ENCODE measurements at places on chromosomes 6 and 20.

DNA sequence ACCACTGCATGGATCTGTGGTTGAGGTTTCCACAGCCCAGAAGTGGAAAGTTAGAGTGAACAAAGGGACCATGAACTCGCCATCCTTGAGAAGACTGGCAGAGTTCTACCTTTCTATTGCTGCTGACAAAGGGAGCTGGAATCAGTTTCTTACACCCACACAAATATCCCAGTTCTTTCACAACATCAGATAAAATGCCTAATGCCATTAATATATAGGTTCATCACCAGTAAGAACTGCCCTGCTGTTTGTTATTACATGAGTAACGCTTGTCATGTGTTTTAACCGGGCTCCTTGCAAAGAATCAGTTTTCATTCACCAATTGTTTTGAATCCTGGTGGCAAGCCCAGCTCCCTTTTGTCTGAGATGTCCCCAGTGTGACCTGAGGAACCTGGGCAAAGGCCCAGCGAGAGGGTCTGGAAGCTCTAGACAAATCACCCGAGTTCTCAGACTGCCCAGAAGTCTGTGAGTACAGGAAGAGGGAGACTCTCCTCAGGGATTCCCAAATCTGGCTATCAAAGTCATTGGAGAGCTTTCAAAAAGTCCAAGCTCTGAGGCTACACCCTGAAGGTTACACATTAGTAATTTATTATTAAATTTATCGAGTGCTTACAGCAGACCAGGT, 7.5 kb upstream of the CD164 start:
- DNase-seq: no peak

DNA sequence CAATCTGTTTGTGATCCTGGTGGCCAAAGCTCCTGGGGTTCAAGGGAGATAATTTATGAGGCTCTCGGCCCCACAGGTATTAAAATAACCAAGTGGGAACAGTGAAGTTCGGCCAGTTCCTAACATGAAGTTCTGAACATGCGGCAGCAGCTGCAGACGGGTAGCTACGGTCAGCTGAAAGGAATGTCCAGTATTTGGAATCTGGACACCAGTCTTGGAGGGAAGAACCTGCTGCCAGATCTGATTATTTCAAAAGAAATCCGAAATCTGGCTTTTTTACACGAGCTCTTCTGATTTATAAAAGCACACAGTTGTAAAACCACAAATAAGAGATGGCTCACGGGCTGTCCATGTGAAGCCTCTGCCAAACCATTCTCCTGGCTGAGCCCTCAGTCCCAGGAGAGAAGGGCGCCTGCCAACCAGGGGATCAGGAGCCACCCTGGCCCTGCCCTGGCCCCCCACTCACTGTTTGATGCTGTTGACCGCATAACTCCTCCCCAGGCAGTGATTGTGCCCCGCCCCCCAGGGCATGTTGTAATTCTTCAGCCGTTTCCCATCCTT, 28.2 kb upstream of the KCNB1 start:
- no peak for DNase-seq

DNA sequence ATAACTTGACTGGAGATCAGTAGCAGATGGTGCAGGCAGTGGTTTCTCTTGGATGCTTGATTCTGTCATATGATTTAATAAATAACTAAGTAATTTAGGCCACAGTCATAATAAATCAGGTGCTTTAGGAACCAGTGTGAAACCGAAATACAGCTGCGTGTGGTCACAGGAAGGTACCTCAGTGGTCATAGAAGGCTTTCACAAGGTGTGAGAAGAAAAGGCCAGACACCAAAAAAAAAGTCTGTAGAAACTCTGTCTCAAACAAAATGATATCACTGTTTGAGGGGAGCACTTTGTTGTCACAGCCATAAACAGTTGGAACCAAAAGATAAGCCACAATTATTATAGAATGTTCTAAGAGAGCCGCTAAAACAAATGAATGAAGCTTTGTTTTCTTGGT, 56.5 kb downstream of the ARMC2 start:
- no peak for DNase-seq

GRCh38 chr6:34493344-34493743, 27.5 kb downstream of the PACSIN1 start:
- no peak for DNase-seq

- DNase-seq: no peak
Observed at GRCh38 chr6:105993341-105994117, 92.6 kb upstream of the PRDM1 start.

DNA sequence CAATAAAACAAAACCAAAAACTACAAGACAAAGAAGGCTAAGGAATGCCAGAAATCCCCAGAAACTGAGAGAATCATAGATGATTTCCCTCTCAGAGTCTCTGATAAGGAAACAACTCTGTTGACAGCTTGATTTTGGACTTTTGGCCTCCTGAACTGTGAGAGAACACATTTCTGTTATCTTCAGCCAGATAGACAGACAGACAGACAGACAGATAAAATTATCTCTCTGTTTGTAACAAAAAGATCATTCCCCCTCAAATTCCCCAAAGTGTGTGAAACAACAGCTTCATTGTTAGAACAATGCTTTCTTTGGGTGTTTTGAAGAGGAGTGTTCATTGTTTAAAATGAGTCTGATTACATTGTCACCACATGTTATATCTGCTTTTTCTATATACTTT, 148.2 kb downstream of the BCKDHB start:
- DNase-seq: no peak

DNA sequence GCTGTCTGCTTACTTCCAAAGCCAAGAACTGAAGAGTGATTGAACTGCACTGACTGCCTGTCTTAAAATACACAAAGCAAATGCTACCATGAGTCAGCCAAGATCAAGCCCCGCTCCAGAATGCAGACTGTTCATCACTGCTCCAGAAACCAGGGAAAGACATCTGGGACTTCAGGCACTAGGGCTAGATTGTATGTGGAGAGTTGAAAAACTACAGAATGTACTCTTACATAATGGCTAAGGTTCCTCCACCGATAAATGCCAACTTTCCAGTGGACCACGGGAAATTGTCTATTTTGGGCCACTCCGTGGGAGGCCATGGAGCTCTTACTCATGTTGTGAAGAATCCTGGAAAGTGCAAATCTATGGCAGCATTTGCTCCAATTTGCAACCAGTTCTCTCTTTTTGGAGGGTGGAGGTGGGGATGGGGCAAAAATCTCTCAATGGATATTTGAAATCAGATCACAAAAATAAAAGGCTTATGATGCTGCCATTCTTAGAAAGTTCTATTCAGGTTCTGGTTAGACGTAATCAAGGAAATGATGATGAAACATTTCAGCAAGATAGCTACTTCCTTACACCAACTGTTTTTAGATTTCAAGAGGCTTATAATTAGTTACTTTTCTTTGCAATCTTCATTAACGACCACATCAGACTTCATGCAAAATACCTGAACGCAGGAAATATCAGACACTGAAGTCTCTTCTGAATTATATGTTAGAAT, 11.8 kb upstream of the CAP2 start:
- no peak for DNase-seq

DNA sequence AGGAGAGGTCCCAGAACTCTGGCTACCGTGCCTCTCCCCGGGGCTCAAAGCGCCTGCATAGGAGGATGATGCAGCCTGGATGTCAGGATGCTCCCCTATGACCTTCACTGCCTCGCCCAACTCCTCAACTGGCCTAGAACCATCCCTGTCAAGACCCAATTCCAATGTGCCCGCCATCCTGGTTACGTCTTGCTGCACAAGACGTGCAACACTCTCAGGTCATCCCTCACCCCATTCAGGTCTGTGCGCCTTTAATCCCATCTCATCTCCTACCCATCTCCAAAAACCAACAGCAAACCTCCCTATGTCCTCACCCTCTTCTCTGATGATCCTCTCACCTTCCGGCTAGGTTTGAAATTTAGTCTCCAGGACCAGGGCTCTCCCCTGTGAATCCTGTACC, 3.5 kb downstream of the SFT2D1 start:
- DNase-seq: no peak

DNA sequence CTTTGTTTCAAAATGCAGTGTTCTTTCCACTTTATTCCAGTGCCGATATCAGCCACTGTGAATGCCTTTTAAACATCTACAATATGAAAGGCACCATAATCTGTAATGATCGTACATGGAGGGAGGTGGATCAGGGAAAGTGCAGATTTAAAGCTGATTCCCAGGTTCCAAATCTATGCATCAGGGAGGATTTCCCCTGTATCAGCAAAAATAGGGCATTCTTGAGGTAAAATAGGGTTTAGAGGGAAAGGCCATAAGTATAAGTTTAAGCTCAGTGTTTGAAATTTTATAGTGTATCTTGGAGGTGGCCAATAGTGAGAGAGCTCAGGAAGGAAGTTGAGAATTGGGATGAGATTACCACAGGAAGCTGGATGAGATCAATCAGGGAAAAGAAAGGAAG, 289.7 kb upstream of the ID4 start:
- no peak for DNase-seq

- no peak for DNase-seq
Observed at GRCh38 chr20:61159957-61160686, 91.9 kb upstream of the CDH4 start.

GRCh38 chr20:48615871-48616270, 211.9 kb downstream of the PREX1 start:
- no peak for DNase-seq

GRCh38 chr20:44324343-44324742, 12.5 kb upstream of the R3HDML start:
- DNase-seq: no peak

- no peak for DNase-seq
Observed at GRCh38 chr20:44309763-44310663, 989 bp downstream of the FITM2 start.

GRCh38 chr20:35497780-35498189, 31.7 kb downstream of the C20orf173 start:
- no peak for DNase-seq

DNA sequence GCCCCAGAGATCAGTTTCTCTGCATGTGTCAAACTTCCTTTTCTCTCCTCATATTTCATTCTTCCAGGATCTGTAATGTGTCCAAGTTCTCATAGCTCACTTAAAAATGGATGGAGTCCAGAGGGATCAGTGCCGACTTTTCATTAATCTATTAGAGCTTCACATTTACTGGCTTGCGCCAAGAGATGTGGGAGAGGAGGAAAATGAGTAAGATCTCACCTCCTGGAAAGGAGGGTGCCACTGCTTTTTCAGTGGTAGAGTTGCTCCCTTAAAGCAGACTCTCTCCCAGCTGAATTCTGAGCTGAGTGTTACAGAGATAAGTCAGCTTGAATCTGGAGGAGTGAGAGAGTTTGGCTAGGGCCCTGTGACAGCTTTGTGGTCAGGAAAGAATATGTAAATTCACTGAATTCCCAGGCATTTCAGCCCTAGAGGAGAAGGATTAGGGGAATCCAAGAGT, 175.9 kb downstream of the SOX4 start:
- DNase-seq: no peak

- DNase-seq: no peak
Observed at GRCh38 chr6:12849809-12850198, 133.2 kb downstream of the PHACTR1 start.

GRCh38 chr6:41214559-41215238, 13.4 kb upstream of the TREML4 start:
- no peak for DNase-seq

- no peak for DNase-seq
Observed at GRCh38 chr6:157316871-157317814, 6.2 kb downstream of the TMEM242 start.

DNA sequence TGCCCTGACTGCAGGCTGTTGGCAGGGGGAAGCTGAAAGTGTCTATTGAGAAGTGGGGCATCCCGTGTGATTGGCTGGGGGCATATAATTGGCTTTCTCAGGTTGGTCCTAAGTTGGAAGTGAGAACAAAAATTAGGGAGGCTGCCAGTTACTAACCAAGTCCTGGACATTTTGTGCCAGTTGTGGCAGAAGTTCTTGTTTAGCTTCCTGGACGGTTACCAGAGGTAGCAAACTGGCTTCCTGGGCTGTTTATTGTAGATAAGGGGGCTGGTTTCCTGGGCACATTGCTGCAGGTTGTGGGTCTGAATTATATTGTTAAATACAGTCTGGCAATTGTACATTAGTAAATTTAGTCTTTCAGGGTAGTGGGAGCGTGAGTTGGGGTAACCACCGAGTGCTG, 50.6 kb upstream of the SLC2A12 start:
- DNase-seq: no peak

GRCh38 chr20:43691928-43692524, 25.1 kb downstream of the MYBL2 start:
- peak; percentile 48 for DNase-seq

- no peak for DNase-seq
Observed at GRCh38 chr6:37673436-37673835, 24.2 kb downstream of the MDGA1 start.

- no peak for DNase-seq
Observed at GRCh38 chr20:1883986-1884385, 11.2 kb upstream of the SIRPA start.

DNA sequence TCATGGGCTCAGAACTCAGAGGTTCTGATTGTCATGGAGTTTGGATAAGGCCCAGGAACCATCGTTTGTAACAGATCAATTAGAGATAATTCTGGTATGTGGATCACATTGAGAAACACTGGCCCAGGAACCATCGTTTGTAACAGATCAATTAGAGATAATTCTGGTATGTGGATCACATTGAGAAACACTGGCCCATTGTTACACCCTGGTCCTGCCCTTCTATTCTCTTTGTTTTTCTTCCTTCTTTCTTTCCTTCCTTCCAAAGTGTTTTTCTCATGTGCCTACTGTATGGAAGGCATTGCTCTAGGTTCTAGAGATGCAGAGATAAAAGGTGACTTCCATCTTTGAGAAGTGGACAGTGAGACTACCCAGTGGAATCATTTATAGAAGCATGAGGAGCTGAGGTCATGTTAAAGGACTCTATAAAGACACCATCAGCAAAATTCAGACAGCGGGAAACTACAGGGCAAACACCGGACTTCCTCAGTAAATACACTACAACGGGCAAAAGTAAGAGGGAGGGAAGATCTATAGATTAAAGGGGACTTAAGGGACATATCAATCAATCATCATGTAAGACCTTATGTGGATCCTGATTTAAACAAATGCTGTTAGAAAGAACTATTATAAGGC, 153.8 kb downstream of the UNC5CL start:
- no peak for DNase-seq

- DNase-seq: no peak
Observed at GRCh38 chr6:34120953-34121675, 24.8 kb downstream of the GRM4 start.

- no peak for DNase-seq
Observed at GRCh38 chr6:49233483-49233882, 229.6 kb downstream of the MMUT start.

GRCh38 chr20:52830598-52830997, 141.6 kb upstream of the TSHZ2 start:
- DNase-seq: no peak

DNA sequence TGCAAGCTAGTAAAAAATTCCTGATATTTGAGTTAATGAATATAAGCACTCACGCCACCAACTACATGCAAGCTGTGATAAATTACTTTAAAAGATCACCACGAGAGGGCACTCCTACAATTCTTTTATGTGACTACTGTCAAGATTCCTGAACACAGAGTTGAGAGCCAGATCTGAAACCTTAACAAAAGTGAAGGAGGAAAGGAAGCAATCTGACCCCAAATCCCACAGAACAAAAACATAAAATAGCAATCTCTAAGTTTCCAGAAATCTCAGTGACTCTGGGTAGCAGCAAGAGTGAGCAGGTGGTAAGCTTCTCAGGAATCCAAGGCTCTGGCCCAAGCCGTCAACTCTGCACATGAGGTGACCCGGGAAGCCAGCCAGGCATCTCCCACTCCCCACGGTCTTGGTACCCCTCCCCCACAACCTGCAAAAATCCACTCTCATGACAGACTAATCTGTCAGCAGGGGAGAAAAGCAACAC, 55.1 kb downstream of the STAU1 start:
- DNase-seq: no peak

Measured in activated T-cell treated with anti-CD3 and anti-CD28 coated beads for 24 hours (primary cell).